ENCODE measurements at places on chromosomes 6 and 20. TPM values are rescaled to one million over a fixed set of nuclear protein-coding genes. Genes with fewer than 3 reads are reported as not detected.

Gene PSORS1C1
- total RNA-seq = not detected

Gene PHACTR3
- total RNA-seq = 0.42 TPM

Gene FOXS1
- 0.51 TPM for total RNA-seq

Gene OR12D3
- not detected for total RNA-seq

Gene AKIRIN2
- 18.8 TPM for total RNA-seq

Gene PTPRA
- 24.3 TPM for total RNA-seq

Gene BPIFA1
- not detected for total RNA-seq

Gene TBX18
- 0.59 TPM for total RNA-seq

Gene BTNL2
- not detected for total RNA-seq

Gene VSTM2L
- total RNA-seq = 0.79 TPM

Gene PCIF1
- 11.5 TPM for total RNA-seq

Gene PPP2R5D
- 12.9 TPM for total RNA-seq

All from liver (tissue), 10 donors.